Pericardium fibroblast (primary cell): ENCODE measurements at places on chromosomes 5 and 9. TPM values are rescaled to one million over a fixed set of nuclear protein-coding genes. Genes with fewer than 3 reads are reported as not detected.

Gene FIBCD1
- total RNA-seq = 1.4 TPM in 2 replicates

Gene OR1L8
- total RNA-seq = not detected in 2 replicates

Gene TMC1
- total RNA-seq = 1.2 TPM in 1 of 2 replicates, not detected in the other

Gene ICE1
- 16.2 and 18.2 TPM in 2 replicates for total RNA-seq

Gene SNX2
- 61.9 and 74.6 TPM in 2 replicates for total RNA-seq

Gene MTX3
- 5.4 and 8.8 TPM in 2 replicates for total RNA-seq

Gene FBN2
- 202 and 523 TPM in 2 replicates for total RNA-seq

Gene CMYA5
- 0.23 and 0.94 TPM in 2 replicates for total RNA-seq

Gene SLC1A3
- 1.5 and 18.7 TPM in 2 replicates for total RNA-seq

Gene ELOVL7
- 0.09 TPM in 1 of 2 replicates, not detected in the other for total RNA-seq

Gene ARHGEF39
- total RNA-seq = 0.23 and 1.5 TPM in 2 replicates

Gene OLFML2A
- 26.7 and 102 TPM in 2 replicates for total RNA-seq

Gene JAKMIP2
- 1.8 TPM in 2 replicates for total RNA-seq

Gene AMBP
- 1.5 TPM in 1 of 2 replicates, not detected in the other for total RNA-seq

Gene C1QTNF3
- 0.35 and 1.1 TPM in 2 replicates for total RNA-seq

Gene PRLR
- under 0.01 and 2.4 TPM in 2 replicates for total RNA-seq

Gene FER
- total RNA-seq = 8.3 and 20.3 TPM in 2 replicates

Gene GPR21
- 0.70 and 1.5 TPM in 2 replicates for total RNA-seq

Gene PPP3R2
- not detected in 2 replicates for total RNA-seq

Gene C5orf58
- total RNA-seq = not detected in 2 replicates

Gene MAST4
- 9.9 and 10.0 TPM in 2 replicates for total RNA-seq

Gene SPATA9
- total RNA-seq = 0.82 TPM in 1 of 2 replicates, not detected in the other

Gene GPR150
- 0.26 and 0.58 TPM in 2 replicates for total RNA-seq

Gene COL23A1
- total RNA-seq = 0.60 TPM in 1 of 2 replicates, not detected in the other

Gene SLCO4C1
- 0.51 and 0.58 TPM in 2 replicates for total RNA-seq

Gene ANGPTL2
- total RNA-seq = 47.1 and 63.0 TPM in 2 replicates

Gene SARDH
- total RNA-seq = 4.9 and 8.1 TPM in 2 replicates

Gene C9
- not detected in 2 replicates for total RNA-seq

Gene ARRDC1
- 29.0 and 29.3 TPM in 2 replicates for total RNA-seq

Gene SOX30
- total RNA-seq = 0.77 TPM in 1 of 2 replicates, not detected in the other

Gene LCN1
- 0.58 TPM in 1 of 2 replicates, not detected in the other for total RNA-seq

Gene CDH12
- total RNA-seq = not detected in 2 replicates

Gene ZCCHC9
- total RNA-seq = 19.7 and 22.6 TPM in 2 replicates

Gene TAF9
- 62.9 and 66.4 TPM in 2 replicates for total RNA-seq

Gene TLX3
- total RNA-seq = not detected in 2 replicates

Gene TAF11L10
- total RNA-seq = not detected in 2 replicates

Gene NR5A1
- not detected in 2 replicates for total RNA-seq

Gene FOXD4
- total RNA-seq = 0.70 TPM in 1 of 2 replicates, not detected in the other

Gene TMOD1
- total RNA-seq = 0.12 TPM in 1 of 2 replicates, not detected in the other

Gene NMUR2
- not detected in 2 replicates for total RNA-seq

Gene ATP6V1G1
- total RNA-seq = 108 and 111 TPM in 2 replicates

Gene CTSV
- 0.82 TPM in 1 of 2 replicates, not detected in the other for total RNA-seq

Gene FAXDC2
- 6.7 and 13.7 TPM in 2 replicates for total RNA-seq

Gene CCL21
- total RNA-seq = 2.6 TPM in 1 of 2 replicates, not detected in the other

Gene FBLL1
- total RNA-seq = 0.68 and 1.6 TPM in 2 replicates

Gene SPATA31A7
- not detected in 2 replicates for total RNA-seq
